ENCODE measurements at places on chromosomes 6 and 20.

DNA sequence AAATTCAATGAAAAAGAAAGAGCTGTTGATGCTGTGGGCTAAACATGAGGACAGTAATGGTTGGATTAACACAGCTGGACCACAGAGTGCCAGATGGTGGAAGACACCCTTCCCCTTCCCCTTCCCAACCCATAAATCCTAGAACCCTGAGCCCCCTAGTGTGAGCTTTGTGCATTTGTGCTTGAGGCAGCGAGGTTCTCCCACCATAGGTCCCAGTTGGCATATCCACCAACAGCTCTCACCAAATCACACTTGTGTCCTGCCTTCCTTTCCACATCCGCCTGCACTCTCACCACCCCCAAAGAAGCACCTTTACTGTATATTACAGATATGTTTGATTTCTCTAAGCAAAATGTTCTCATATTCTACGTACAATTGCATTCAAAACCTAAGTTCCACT lies 32.8 kb upstream of the HBS1L start:
- no peak for DNase-seq

- no peak for DNase-seq
These were observed 8.9 kb upstream of the RFPL4B start for GRCh38 chr6:112338166-112338709.

- no peak for DNase-seq
These were observed 174.9 kb downstream of the ISM1 start for GRCh38 chr20:13396022-13396421.

GRCh38 chr6:16974387-16974673 lies 127.5 kb upstream of the STMND1 start:
- no peak for DNase-seq

DNA sequence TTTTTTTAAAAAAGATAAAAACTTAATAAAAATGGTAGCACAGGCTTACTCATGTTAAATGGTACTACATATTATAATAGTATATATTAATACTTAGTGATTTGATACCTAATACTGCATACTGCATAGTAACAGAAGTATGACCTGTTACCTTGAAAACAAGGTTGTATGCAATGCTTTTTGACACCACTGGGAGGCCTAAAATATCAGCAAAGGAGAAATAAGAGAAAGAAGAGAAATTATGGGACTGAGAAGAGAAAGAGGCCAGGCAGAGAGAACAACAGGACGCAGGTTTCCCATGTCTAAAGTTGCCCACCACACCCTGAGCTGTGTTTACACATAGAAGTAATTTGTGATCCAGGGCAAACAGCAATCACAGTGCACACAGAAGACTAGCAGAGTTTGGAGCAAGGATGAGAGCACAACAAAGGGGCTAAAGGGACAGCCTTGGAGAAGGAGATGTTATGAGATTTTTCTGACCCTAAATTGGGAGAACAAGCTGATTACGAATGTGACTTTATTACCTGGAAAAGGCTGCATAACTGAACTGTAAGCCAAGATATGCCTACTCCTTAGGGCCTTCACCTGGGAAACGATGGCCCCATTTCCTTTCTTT lies 73.2 kb downstream of the ROS1 start:
- DNase-seq: no peak

- no peak for DNase-seq
These were observed 129.5 kb downstream of the NFATC2 start for GRCh38 chr20:51412951-51413481.

GRCh38 chr6:6320901-6321300 lies 439 bp upstream of the F13A1 start:
- no peak for DNase-seq

Measured in stimulated activated CD8-positive, alpha-beta memory T cell treated with anti-CD3 and anti-CD28 coated beads, Interleukin-7, amount 100 ng/mL, for 1 hour (primary cell).